ENCODE measurements at places on chromosomes 7 and 10. TPM values are rescaled to one million over a fixed set of nuclear protein-coding genes. Genes with fewer than 3 reads are reported as not detected.

- DNase-seq = no peak
Observed at GRCh38 chr10:130749911-130750310, 561.6 kb downstream of the TCERG1L start.

GRCh38 chr10:18472977-18473376 is 178.4 kb downstream of the NSUN6 start:
- DNase-seq = no peak

DNA sequence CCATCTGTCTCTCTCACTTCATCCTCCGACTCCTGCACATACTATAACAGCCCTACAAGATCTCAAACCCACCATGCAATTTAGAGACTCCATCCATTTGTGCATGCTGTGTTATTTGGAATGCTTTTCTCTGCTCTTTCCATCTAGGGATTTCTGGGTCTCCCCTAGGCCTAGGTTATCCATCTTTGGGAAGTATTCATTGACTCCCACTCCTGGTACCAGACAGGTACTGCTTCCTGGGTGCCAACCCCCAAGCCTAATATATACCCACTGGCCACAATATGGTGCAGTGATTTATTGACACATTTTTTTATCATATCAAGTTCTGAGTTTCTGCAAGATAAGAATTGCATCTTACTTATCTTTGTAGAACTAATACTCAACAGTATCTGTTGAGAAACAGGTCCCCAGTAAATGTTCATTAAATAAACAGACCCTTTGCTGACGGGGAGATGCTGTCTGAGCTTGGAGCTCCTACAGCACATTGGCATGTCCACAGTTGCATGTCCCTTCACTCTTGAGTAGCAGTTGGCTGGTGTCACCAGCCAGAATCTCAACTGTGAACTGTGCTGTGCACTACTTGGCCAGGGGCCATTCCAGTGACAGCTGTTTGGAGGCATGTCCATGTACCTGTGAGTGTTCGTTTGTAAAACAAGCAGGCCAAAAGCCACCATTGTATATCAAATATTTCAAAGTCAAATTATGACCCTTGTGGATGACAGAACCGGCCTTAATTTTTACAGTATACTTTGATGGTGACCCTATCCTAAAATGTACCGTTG is 223.3 kb upstream of the NFE2L3 start:
- no peak for DNase-seq

DNA sequence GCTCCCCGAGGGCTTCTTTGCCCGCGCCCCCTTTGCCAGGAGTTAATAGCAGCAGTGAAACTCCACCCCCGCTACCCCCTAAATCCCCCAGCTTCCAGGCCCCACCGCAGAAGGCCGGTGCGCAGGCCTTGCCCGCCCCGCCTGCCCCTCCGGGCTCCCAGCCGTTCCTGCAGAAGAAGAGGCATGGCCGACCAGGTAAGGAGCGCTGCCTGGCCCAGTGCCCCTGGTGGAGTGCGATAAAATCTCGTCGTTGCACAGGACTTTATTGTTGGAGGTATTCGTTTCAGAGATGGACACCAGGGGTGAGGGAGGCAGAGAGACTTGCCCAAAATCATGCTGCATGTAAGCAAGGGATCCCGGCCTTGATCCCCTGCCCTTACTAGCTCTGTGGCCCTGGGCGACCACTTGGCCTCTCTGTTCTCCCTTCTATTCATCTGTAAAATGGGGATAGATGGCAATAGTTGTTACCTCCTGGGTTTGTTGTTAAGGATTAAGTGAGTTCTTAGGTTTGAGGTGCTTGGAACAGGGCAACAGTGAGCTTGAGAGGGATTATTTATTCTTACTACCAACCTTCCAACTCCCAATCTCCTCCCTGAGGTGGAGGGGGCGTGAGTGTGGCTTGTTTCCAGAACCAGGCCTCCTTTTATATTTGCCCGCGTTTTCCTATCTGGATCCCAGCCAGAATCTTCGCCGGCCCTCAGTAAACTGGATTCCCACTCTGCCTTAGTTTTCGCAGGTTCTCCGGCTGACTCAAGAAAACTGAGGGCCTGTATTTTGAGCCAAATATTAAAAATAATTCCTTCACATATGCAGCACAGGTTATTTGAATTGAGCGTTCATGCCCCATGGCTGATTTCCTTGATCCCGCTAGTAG is 78.3 kb downstream of the WIPF3 start:
- no peak for DNase-seq

- DNase-seq = no peak
Observed at GRCh38 chr7:158378978-158379377, 208.6 kb downstream of the PTPRN2 start.

DNA sequence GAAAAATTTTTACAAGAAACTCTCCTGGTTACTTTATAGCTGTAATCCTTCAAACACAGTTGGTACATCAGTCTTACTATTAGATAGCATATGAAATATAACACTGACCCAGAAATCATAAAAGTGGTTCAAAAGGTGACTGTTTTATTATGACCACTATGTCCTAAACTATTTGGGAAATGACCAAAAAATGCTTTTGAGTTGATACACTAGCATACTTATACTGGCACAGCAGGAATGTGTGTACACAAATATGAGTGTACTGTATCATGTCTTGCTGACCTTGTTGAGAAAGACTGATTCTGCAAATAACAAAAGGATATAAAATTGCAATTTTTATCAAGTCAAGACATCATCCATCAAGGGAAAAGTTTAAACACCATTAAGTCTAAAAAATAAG is 24.3 kb downstream of the CSTF2T start:
- DNase-seq = no peak

DNA sequence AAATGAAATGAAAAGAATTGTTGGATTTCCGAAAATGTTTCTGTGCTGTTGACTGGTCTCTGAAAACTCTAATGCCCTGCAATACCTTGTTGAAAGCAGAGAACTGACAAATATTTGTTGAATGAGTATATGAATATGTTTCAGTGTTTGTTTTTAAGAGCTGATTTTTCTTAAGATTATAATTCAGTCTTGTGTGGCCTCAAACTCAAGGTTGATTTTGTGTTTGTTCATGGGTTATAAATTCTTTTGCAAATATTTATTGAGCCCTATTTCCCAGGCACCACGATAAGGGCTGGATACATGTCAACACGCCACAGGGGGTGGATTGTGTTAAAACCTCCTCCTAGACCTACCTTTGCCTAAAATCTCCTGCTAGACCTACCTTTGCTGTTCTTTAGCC is 203.9 kb upstream of the PLPP4 start:
- no peak for DNase-seq

The IKZF1 gene
- 116 TPM for polyA plus RNA-seq

The CHRM2 gene
- polyA plus RNA-seq = not detected

The TMEM196 gene
- not detected for polyA plus RNA-seq

The ZNF479 gene
- polyA plus RNA-seq = not detected

The EVX1 gene
- not detected for polyA plus RNA-seq
